Cardiac fibroblast (primary cell): ENCODE measurements at places on chromosomes 12 and 14.

DNA sequence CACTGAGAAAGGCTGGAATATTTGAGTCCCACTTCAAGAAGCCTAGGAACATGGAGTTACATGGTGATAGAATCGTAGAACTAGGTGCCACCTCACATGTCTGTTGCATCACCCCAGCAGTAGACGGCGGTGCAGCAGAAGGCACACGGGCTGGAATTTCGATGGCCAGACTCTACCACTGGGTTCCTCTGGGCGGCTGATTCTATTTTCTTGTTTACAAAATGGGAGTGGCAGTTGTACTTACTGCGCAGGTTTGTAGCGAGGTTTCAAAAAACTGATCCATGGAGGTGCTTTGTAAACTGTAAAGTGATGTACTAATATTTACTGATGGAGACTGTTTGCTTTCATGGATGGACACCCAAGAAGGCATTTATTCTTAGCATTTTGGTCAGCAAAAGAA, 45.7 kb downstream of the WDR20 start:
- DNase-seq, result no peak

DNA sequence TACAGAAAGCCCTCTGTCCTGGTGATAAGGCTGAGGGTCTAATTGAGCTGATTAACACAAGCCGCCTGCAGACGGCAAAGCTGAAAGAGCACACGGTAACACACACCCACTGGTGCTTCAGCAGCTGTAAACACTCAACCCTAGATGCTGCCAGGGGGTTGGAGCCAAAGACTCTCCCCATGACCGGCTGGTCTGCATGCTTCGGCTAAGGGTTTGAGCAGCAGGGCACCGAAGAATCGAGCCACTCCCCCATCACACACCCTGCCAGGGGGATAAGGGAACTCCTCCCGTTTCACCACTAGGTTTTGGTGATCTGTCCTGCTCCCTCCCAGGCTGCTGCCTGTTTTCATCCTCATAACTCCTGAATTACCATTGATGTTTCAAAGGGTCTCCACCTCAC, 141.0 kb upstream of the OVCH1 start:
- DNase-seq, result no peak

- peak; percentile 64 for DNase-seq
Measured at GRCh38 chr12:26017484-26018211, 59.2 kb downstream of the RASSF8 start.

GRCh38 chr12:131126662-131127173, 173.0 kb downstream of the ADGRD1 start:
- no peak for DNase-seq

DNA sequence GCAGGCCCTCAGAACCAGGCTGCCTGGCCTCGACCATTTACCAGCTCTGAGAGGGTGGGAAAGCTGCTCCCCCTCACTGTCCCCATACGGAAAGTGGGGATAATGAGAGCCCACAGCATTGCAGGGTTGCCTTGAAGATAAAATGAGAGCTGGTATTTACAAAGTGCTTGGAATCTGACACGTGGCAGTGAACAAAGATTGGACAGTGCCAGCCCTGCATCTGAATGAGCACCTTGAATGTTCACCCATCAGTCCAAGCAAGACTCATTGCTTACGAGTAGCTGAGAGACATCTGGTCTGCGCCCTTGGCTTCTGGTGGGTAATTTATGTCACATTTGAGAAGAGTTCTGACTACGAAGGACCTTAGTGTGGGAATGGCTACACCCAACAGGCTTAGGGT, 67.5 kb downstream of the CLMN start:
- no peak for DNase-seq

DNA sequence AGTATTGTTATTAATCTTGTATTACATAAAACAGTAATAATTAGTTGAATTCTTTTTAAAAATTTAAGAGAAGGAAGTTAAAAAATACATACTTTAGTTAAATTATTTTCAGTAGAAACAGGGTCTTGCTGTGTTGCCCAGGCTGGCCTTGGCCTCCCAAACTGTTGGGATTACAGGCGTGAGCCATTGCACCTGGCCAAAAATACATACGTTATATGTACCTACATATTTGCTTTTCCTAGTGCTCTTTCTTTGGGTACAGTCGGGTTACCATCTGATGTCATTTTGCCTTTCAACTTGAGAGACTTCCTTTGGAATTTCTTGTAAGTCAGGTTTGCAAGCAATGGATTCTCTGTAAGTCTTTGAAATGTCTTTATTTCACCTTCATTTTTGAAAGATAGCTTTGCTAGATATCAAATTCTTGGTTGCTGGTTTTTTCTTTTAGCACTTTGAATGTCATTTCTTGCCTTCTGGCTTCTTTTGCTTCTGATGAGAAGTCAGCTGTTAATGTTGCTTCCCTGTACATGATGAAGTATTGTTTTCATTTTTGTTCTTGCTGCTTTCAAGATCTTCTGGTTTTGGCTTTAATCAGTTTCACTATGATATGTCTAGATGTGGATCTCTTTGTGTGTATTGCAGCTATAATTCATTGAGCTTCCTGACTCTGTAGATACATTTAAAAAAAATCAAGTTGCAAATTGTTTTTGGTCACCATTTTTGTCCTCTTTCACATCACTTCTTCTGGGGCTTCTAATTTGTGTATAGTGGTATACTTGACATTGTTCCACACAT, 84.4 kb downstream of the SPATS2 start:
- no peak for DNase-seq

DNA sequence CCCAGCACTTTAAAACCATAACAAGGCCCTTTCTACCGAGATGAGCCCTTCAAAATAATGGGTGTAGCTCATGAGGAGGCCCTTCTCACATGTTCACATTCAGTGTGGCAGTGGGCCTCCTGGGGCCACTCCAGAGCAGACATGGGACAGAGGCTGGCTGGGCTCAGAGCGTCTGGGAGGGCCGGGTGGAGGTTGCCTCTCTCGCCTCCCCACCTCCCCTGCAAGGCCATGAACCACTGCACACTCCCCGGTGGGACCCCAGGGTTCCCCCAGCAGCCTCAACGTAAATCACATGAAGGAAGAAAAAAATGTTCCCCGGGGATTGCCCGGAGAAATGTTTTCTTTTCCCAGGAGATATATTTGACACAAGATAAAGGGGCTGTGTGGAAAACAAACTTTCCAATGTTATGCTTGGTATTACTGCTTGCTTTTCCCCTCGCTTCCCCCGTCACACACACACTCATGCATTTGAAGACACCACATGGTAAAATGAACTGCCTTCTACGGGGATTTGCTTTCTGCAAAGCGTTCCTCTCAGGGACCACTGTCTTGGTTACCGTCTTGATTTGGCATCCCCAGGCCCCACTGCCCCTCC, 190.7 kb upstream of the CCND2 start:
- no peak for DNase-seq

- DNase-seq, result no peak
Measured at GRCh38 chr14:44165936-44166335, 341.1 kb downstream of the FSCB start.

GRCh38 chr12:67088401-67089118, 180.6 kb upstream of the CAND1 start:
- no peak for DNase-seq

- no peak for DNase-seq
Measured at GRCh38 chr14:105323663-105324062, 9.1 kb downstream of the PACS2 start.

- no peak for DNase-seq
Measured at GRCh38 chr12:59937148-59937547, 341.3 kb downstream of the SLC16A7 start.

- DNase-seq, result peak; percentile 44
Measured at GRCh38 chr12:110790301-110790700, 47.6 kb upstream of the PPP1CC start.

GRCh38 chr12:92786045-92786444, 83.3 kb downstream of the PLEKHG7 start:
- DNase-seq, result peak; percentile 62

DNA sequence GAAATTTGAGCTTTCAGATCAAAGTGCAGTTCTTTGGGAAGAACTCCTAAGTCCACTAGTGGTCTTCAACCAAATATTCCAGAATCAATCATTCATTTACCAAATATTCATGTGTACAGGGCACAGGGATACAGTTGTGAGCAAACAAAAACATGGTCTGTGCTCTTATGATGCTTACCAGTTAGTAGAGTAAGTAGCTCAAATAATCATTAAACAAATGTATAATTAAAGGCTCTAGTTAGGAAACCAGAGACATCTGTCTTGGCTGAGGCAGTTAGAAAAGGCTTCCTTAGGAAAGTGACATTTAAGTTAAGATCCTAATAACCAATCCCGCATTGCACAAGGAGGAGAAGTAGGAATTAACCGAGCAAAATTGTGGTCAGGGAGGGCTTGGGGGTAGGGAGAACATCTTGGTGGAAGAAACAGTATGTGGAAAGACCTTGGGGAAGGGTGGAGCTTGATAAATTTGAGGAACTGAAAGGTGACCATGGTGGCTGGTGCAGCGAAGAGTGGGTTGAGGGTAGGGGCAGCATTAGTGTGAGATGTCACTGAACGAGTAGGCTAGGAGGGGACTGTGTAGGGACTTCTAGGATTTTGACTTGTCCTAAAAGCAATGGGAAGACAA, 40.0 kb downstream of the PEBP1 start:
- no peak for DNase-seq

- no peak for DNase-seq
Measured at GRCh38 chr12:9687228-9687627, 17.7 kb downstream of the CLEC2D start.

- peak; percentile 50 for DNase-seq
Measured at GRCh38 chr12:16583969-16584745, 21.8 kb downstream of the LMO3 start.

DNA sequence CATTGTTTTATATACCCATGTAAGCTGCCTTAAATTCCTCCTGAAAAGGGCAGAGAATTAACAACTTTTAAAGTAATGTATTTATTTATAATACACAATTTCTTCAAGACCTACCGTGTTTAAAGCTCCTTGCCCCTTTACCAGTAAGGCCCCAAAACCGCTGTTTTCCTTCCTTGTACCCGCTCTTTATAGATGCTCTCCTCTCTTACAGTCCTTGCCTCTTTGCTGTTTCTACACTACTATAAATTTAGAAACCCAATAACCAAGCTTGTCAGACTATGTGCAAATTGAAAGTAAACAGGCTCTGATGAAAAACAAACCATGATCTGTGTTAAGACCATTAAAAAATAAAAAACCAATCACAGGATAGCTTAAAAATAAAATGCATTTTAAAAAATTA, 3.9 kb downstream of the MPHOSPH9 start:
- DNase-seq, result no peak

- DNase-seq, result no peak
Measured at GRCh38 chr12:20018406-20018805, 349.9 kb upstream of the PDE3A start.

- no peak for DNase-seq
Measured at GRCh38 chr14:52049721-52050588, 18.9 kb downstream of the NID2 start.

DNA sequence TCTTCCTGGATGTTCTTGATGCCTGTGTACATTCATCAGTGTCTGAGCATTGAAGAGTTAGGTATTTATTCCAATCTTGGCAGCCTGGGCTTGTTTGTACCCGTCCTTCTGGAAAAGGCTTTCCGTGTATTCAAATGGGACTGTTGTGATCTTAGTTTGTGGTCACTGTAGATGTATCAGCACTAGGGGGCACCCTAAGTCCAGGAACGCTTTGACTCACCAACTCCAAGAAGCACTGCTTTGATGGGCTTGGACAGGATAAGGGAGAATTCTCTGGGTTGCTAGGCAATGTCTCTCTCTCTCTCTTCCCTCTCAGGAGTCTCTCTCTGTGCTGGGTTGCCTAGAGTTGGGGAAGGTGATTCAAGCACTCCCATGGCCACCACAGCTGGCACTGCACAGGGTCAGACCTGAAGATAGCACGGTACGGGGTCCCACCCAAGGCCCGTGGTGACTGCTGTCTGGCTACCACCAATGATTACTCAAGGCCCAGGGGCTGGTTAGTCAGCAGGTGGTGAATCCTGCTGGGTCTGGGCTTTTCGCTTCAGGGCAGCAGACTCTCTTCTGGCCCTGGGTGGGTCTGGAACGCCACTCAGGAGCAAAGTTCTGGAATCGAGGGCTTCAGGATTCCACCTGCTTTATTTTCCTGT, 211.1 kb upstream of the RGS6 start:
- DNase-seq, result peak; percentile 92

DNA sequence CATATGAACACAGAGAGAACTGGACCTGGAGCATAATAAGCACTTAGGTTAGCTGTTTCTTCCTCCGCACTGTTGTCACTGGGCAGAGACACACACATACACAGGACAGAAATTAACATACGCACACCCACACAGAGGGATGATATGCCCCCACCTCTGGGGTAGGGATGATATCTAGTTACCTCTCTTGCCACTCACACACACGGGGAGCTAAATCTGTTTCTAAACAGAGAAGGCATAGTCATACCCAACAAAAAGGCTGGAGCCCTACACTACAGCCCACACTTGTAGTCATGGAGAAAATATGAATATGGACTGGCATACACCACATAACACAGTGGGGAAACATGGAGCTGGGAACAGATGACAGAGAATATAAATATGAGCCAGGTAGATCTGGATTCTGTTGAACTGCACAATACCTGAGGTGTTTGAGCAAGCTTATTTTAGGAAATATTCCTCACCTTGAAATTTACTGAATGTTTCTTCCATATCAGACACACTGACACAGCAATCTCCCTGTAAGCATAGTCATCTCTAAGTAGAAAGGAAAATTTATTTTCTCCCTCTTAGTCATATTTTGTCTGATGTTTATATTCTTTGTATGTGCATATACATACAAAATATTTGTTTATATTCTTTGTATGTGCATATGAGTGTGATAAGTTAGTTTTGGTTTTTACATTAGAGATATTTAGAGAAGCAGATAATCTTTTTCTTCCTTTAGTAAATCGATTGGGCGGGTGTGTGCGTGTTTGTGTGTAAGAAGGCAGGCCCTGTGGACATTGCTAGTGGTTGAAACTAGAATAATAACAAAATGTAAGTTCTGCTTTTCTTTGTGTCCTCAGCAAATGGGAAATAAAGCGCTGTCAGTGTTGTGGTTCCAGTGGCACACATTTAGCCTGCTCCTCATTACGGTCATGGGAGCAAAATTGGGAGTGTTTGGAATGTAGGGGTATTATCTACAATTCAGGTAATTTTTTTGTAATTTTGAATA, 20.9 kb upstream of the SCFD1 start:
- no peak for DNase-seq

GRCh38 chr12:119177724-119178380, 879 bp upstream of the HSPB8 start:
- no peak for DNase-seq

GRCh38 chr12:95182868-95183415, 34.3 kb downstream of the FGD6 start:
- DNase-seq, result peak; percentile 93

GRCh38 chr14:79602045-79602444, 609.3 kb downstream of the DIO2 start:
- DNase-seq, result no peak

DNA sequence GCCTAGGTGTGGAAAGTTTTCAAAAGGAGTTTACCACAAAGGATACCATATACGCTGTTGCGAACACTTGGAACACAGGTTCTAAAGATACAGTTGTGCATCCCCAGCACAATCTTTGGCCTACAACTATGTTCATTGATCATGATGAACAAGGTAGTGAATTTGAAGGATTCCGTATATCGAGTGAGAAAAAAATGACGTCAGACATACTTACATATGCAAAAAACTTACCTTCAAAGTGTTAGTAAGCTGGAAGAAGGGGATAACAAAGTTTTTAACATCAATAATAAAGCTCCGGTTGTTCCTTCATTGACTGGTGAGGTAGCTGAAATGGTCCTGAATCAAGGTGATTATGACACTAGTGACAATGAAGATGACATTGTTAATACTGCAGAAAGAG, 133.9 kb upstream of the PDE3A start:
- no peak for DNase-seq
